Astrocyte (in vitro differentiated cells and primary cell): ENCODE measurements at places on chromosomes 3 and 15.

GRCh38 chr15:31434588-31435260 is 108.1 kb downstream of the KLF13 start:
- peaks cover 21% of the 10 kb centered on the region for H3K4me1 ChIP-seq
- H3K4me3 ChIP-seq, result peak overlapping the region; percentile 42
- peak overlapping the region; percentile 89 for H3K27ac ChIP-seq
- peak; percentile 88 for DNase-seq
- H3K27me3 ChIP-seq, result no peaks in the 10 kb centered on the region

GRCh38 chr3:98445949-98446406 is 17.0 kb upstream of the OR5K1 start:
- no peak overlapping the region for H3K4me3 ChIP-seq
- no peak for DNase-seq
- H3K27ac ChIP-seq, result no peak overlapping the region
- H3K36me3 ChIP-seq, result no peaks in the 10 kb centered on the region

- H3K27me3 ChIP-seq, result no peaks in the 10 kb centered on the region
- no peak overlapping the region for H3K4me3 ChIP-seq
- DNase-seq, result peak; percentile 26
- no peaks in the 10 kb centered on the region for H3K4me1 ChIP-seq
- H3K36me3 ChIP-seq, result no peaks in the 10 kb centered on the region
Measured at GRCh38 chr3:53730576-53730975, 115.6 kb downstream of the CHDH start.

- no peak for DNase-seq
- H3K27me3 ChIP-seq, result peaks cover 5% of the 10 kb centered on the region
- H3K4me3 ChIP-seq, result no peak overlapping the region
- no peaks in the 10 kb centered on the region for H3K4me1 ChIP-seq
Measured at GRCh38 chr3:190864002-190864401, 1.5 kb upstream of the GMNC start.

- DNase-seq, result no peak
- H3K36me3 ChIP-seq, result no peaks in the 10 kb centered on the region
- H3K27me3 ChIP-seq, result no peaks in the 10 kb centered on the region
Measured at GRCh38 chr15:57462381-57462780, 86.1 kb downstream of the CGNL1 start.

DNA sequence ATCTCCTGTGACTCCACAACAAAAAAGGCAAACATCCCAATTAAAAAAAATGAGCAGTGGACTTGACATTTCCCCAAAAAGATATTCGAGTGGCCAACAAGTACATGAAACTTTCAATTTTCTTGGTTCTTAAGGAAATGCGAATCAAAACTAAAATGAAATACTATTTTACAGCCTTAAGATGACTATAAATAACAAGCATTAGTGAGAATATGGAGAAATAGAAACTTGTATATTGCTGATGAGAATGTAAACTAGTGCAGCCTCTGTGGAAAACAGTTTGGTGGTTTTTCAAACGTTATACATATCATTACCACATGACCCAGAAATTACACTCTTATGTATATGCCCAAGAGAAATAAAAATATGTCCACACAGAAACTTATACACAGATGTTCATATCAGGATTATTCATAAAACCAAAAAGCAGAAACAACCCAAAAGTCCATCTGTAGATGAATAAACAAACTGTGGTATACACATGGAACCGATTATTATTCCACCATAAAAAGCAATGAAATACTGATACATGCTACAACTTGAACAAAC is 153.2 kb upstream of the GPR149 start:
- H3K36me3 ChIP-seq, result no peaks in the 10 kb centered on the region
- H3K27ac ChIP-seq, result no peak overlapping the region
- H3K27me3 ChIP-seq, result no peaks in the 10 kb centered on the region
- DNase-seq, result no peak
- no peaks in the 10 kb centered on the region for H3K4me1 ChIP-seq
- H3K4me3 ChIP-seq, result no peak overlapping the region

GRCh38 chr3:23495507-23495906 is 292.4 kb downstream of the UBE2E2 start:
- H3K36me3 ChIP-seq, result no peaks in the 10 kb centered on the region
- H3K27me3 ChIP-seq, result no peaks in the 10 kb centered on the region
- no peak overlapping the region for H3K4me3 ChIP-seq
- DNase-seq, result peak; percentile 51
- H3K27ac ChIP-seq, result no peak overlapping the region

DNA sequence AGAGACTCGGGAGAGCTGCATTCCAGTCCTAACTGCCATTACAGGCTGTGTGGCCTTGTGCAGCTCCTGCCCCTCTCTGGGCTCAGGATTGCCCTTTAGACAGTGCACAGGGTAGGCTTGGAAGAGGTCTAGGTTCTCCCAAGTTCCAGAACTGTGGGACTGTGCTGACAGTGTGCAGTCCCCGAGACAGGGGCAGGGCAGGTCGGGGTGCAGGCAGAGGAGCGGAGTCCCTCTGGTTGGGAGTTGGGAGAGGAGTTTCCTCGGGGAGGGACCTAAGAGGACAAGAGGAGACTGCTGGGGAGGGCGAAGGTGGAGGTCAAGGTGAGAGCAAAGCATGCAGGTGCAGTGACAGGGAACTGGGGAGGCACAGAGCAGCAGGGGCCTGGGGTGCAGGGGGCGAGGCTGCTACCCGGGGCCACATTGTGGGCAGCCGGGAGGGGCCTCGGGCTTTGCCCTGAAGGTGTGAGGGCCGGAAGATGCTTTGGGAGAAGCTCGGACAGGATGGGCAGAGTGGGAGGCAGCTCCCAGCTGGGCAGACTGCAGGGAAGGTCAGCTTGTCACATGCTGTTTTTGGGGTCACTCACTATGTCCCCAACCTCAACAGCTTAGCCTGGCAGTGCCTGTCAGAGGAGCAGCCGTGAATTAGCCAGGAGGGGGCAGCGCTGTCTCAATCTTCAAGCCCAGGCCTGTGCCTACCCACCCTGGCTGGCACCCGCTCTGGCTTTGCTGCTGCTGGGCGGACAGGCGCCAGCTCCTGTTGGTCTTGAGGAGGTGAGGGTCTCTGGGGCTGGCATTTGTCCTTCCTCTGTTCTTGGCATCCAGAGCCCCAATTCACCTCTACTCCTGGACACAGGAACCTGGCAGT is 15.4 kb upstream of the CSPG4 start:
- H3K4me1 ChIP-seq, result peaks cover 15% of the 10 kb centered on the region
- no peak for DNase-seq
- no peak overlapping the region for H3K4me3 ChIP-seq
- H3K27me3 ChIP-seq, result no peaks in the 10 kb centered on the region

DNA sequence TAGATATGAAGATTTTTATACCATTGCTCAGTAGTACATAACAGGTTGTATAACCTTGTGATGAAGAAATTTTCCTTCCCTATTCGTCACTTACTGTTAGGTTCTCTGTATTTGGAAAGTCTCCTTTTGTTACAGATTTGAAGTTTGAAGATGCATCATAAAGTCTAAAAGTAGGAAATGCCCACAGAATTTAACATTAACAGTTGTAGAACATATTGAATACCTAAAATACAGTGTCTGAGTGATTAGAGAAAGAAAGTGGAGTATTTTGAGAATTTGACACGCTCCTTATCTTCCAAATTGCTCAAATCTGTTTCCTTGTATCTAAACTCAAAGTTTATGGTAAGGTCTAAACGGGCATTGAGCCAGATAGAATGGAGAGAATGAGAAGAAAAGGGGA is 111.3 kb downstream of the MBNL1 start:
- H3K27ac ChIP-seq, result no peak overlapping the region
- no peak overlapping the region for H3K4me3 ChIP-seq
- peaks cover 16% of the 10 kb centered on the region for H3K4me1 ChIP-seq
- no peaks in the 10 kb centered on the region for H3K27me3 ChIP-seq
- peaks cover 6% of the 10 kb centered on the region for H3K36me3 ChIP-seq

GRCh38 chr15:36877294-36877693 is 223.1 kb downstream of the MEIS2 start:
- peaks cover 49% of the 10 kb centered on the region for H3K27me3 ChIP-seq
- no peak for DNase-seq
- H3K4me3 ChIP-seq, result no peak overlapping the region
- no peaks in the 10 kb centered on the region for H3K4me1 ChIP-seq
- no peaks in the 10 kb centered on the region for H3K36me3 ChIP-seq
